NCI-H460 (cell line): ENCODE measurements at places on chromosomes 3 and 15.
A peak's percentile ranks its signal among the peaks of the same experiment; 100 is the strongest.

DNA sequence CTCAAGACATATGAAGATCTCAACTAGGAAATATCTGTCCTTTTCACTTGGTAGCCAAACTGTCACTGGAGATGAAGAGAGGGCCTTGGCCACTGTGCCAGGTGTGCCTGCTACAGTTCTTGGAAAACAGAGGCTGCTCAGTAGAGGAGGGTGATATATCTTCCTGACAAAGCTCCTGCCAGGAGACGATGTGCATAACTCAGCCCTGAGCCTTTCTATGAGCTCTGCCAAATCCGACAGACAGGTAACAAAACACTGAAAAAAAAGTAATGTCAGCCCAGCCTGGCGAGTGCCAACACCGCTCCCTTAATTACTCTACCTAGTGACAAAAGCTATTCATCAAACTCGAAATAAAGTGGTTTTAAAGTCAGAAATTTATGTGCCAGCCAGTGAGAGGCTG is 123.2 kb downstream of the MFSD1 start:
- DNase-seq = no peak

- no peak for DNase-seq
Observed at GRCh38 chr3:71018799-71019198, 564.7 kb downstream of the FOXP1 start.

DNA sequence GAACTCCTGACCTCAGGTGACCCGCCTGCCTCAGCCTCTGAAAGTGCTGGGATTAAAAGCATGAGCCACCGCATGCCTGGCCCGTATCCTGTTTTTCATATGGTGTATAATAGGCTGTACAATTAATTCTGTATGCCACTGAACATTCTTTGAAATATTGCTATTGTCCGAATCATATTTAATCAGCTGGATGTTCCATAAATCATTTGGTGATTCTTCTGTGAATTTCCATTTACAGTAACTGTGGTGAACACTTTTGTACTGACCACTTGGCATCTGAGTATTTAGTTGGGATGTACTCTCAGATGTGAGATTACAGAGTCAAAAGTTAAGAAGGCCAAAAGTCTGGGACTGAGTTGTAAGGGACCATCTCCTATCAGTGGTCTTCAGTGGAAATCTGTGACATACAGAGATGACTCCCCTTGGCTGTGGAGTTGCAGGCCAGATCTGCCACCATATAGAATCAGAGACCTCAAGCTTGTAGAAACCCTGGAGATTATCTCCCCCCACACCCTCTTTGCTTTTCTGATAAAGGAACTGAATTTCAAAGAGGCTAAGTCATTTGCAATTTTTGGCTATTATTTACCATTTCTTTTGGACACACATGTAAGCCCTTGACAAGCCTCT is 25.7 kb upstream of the DYNC1LI1 start:
- DNase-seq = no peak

- DNase-seq = no peak
Observed at GRCh38 chr3:112984485-112984884, 6.3 kb upstream of the GTPBP8 start.

DNA sequence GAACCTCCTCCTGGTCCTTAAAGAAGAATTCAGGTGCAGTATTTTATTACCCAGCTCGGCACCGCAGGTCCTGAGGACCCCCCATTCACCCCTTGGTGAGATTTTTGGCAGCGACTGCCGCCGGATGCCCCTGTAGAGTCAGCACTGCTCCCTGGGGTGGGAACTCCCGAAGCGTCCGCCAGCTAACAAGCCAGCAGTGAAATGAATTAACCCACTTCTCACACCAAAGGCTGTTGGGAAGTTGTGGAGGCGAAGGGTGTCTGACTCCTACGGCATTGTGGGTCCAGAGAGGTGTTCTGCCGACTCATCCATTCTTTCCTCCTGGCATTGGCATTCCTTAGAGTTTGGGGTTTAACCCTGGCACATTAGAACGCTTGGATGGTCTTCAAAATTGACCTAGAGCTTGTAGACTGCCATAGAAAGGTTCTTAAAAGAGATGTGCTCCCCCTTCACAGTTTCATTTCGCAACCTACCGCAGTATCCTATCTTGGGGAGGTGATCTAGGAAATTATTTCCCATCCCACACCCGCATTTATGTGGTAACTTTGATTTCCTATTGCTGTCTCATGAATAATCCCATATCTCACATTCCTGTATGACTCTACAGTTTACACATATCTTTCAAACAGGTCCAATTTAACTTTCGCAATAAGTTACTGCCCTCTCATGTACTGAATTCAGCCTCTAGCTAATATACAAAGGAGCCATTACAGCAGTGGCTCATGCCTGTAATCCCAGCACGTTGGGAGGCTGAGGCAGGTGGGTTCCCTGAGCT is 879 bp upstream of the EIF5A2 start:
- DNase-seq = peak; percentile 59

- DNase-seq = no peak
Observed at GRCh38 chr3:54083921-54084320, 38.4 kb upstream of the CACNA2D3 start.

- no peak for DNase-seq
Observed at GRCh38 chr3:159654183-159655134, 334.2 kb upstream of the IL12A start.

- no peak for DNase-seq
Observed at GRCh38 chr15:38861108-38861507, 296.5 kb upstream of the RASGRP1 start.

- no peak for DNase-seq
Observed at GRCh38 chr15:36004891-36005490, 459.0 kb upstream of the DPH6 start.

DNA sequence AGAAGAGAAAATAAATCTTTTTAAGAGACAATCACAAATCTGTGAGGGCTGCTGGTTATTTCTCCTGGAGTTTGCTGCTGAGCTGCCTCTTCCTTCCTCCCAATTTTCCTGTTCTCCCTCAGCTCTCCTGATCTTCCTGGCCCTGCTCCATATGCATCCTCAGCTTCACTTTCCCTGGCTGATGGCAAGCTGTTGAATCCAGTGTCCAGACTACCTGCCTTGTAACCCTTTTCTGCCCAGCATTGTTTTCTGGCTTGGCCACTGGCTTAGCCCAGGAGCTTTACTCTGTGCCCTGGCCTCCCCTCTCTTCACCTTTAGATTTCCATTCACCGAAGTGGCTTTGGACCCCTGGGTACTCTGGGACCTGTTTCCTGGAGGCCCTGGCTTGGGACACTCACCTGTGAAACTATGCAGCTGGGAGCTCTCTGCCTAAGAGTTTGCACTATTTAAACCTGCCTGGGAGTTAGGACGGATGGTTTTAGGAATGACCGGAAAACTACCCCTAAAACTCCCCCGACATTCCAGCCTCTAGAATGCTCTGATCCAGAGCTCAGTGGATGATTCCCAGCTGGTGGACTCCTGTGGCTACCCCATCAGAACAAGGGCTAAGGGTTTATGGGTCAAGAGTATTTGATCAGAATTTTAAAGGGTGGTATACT is 90.0 kb downstream of the RBPMS2 start:
- DNase-seq = no peak

- DNase-seq = no peak
Observed at GRCh38 chr3:122991236-122991985, 36.2 kb downstream of the SEMA5B start.

GRCh38 chr3:193929921-193930646 is 205.9 kb upstream of the HES1 start:
- DNase-seq = no peak

GRCh38 chr3:123899300-123899865 is 15.3 kb upstream of the MYLK start:
- DNase-seq = no peak

- no peak for DNase-seq
Observed at GRCh38 chr3:10740954-10741353, 75.1 kb upstream of the SLC6A11 start.

DNA sequence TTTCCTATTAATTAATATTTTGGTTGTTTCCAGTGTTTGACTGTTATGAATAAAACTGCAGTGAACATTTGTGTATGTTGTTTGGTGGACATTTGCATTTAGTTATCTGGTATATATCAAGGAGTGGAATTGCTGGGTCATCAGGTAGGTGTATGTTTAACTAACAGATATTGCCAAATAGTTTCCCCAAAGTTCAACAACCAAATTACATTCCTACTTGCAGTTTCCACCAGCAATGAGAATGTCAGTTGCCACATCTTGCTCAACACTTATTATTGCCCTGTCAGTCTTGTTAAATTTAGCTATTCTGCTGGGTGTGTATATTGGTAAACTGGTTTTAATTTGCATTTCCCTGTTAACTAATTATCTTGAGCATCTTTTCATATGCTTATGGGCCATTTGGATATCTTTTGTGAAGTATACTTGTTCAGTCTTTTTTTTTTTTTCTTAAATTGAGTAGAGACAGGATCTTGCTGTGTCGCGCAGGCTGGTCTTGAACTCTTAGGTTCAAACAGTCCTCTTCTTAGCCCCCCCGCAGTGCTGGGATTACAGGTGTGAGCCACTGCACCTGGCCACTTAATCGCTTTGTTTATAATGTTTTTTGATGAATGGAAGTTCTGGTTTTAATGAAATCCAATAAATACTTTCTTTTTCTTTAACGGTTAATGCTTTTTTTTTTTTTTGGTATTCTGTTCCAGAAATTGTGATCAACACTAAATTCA is 7.9 kb downstream of the FEM1B start:
- no peak for DNase-seq

DNA sequence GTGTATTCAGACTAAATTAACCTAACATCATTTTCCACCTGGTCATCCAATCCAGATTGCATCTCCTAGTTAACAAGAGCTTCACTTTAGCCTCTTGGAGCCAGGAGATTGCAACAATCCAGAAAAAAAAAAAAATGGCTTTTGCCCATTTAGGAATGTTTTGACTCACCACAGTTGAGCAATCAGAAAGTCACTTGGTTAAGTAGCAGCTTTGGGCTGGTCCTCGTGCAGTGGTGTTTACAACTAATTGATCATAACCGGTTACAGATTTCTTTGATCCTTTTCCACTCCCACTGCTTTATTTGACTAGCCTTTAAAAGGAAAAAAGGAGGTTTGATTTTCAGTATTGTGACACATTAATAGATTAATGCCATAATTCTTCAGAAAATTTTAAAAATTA is 688.8 kb upstream of the CCDC54 start:
- peak; percentile 5 for DNase-seq

GRCh38 chr15:90000186-90001001 is 730 bp upstream of the ZNF710 start:
- DNase-seq = no peak

GRCh38 chr3:4721511-4721911 is 228.4 kb downstream of the ITPR1 start:
- DNase-seq = no peak

DNA sequence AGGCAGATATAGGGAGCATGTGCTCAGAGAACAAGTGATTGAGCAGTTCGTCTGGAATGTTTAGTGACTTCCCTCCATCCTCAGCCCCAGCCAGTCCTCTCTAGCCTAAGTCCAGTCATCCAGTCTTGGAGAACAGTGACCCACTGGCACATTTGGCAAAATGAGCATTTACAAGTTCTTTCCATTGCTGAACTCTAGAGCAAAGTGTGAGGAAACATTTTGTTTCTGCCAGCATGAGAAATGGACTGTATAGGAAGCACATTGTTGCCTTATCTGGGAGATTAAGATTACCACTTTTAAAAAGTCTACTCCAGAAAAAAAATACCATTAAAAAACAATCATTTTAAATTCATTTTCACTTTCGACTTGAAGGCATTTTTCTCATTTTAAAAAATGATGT is 353.6 kb downstream of the SHQ1 start:
- no peak for DNase-seq

DNA sequence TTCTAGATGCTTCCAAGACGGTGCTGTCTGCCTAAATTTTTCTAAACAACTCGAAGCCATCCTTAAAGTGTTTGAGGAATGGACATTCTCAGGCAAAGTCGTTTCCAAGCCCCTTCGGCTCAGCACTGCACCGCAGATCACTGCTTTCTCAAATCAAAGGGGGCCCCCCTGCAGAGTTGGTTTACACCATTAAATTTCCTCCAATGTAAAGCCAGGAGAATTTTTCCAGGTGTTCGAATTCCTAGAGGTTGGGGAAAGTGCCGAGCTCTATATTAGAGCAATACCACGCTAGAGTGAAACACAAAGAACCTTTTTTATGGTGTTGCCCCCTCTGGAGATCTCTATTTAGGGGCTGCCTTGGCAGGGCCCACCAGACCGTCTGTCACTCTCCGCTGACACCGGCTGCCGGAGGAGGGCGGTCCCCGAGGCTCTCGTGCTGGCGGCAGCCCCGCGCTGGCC is 277.9 kb upstream of the NR2F2 start:
- no peak for DNase-seq

DNA sequence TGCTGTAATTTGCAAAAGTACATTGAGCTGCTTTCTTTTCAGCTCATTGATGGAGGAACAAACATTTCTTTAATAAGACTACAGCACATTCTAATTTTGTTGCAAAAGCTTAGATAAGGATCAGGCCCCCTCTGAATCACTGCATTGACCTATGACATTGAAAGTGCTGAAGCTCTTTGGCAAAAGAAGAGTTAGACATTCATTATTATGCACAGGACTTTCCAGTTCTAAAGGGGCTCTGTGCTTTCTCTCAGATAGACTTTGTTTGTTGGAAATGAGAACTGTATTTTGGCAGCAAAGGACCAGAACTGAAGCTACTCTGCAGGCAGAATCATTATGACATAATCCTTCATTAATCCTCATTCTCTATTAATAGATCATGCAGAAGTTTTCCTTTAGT is 252.9 kb upstream of the SOX2 start:
- no peak for DNase-seq

DNA sequence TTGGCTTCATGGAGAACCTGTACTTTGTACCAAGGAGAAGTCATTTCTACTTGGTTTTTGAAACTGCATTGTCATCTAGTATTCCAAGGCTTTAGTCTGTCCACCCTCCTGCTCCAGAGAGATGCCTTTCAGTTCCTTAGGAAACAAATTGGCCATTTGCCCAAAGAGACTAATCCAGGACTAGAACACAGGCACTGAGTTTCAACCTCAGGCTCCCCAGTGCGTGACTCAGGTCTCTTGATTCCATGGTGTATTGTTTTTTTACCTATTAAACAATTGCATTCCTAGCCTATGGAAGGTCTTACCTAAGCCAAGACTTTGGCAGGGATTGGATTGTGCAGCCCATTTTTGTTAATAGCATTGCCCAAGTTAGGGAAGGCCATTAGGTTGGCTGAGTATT is 214.8 kb upstream of the CTDSPL start:
- DNase-seq = no peak

GRCh38 chr3:12818773-12819172 is 22.3 kb downstream of the CAND2 start:
- no peak for DNase-seq

- DNase-seq = no peak
Observed at GRCh38 chr3:151404316-151404715, 19.8 kb upstream of the P2RY12 start.

- DNase-seq = no peak
Observed at GRCh38 chr15:98648654-98649471, 524 bp downstream of the IGF1R start.

GRCh38 chr3:138093721-138094120 is 21.7 kb downstream of the DZIP1L start:
- DNase-seq = no peak

- DNase-seq = no peak
Observed at GRCh38 chr3:72543246-72543645, 305.0 kb downstream of the SHQ1 start.

GRCh38 chr15:76127880-76128279 is 68.1 kb downstream of the TMEM266 start:
- DNase-seq = no peak
